ENCODE measurements at places on chromosomes 1 and 21.

- no peak for DNase-seq
These were observed 47.9 kb downstream of the GON4L start for GRCh38 chr1:155809088-155809487.

DNA sequence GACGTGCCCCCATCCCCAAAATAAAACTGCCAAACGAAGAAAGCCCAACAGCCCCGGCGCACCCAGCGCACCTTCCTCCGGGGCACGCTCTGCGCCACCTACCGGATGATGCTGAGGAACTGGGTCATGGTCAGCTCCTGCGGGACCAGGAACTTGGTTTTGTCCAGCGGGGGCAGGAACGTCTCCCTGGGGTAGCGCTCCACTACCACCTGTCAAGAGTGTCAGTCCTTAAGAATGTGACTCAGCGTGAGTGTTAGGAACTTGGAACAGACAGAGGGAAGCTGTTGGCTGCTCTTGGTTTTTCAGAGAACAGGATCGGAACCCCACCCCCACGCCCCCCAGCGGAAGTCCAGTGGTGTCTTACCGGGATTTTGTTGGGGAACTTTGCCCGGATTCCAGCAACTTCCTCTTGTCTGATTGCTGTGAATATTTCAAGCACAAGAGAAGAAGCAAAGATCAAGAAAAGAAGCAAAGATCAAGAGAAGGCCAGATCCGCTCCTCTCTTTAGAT is 431 bp downstream of the MAP1LC3C start:
- DNase-seq, result peak; percentile 86

GRCh38 chr1:244757091-244757939 is 78.1 kb upstream of the COX20 start:
- peak; percentile 60 for DNase-seq

DNA sequence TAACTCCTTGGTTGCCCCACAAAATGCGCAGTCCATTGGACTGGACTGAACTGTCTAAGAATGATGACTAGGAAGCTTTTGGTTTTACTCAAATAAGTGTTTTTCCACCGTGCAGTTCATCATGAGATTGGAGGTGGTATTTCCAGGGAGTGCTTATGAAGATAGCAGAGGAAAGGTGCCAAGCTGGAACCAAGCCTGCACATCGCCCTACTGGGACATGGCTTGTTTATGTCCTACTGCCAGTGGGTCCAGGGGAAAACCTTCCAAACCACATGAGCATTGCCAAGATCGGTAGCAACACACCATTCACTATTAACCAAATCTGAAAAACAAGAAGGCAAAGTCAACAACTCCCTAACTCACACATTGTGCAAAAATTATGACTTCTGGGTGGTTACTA is 54.7 kb upstream of the DSCAM start:
- DNase-seq, result no peak

DNA sequence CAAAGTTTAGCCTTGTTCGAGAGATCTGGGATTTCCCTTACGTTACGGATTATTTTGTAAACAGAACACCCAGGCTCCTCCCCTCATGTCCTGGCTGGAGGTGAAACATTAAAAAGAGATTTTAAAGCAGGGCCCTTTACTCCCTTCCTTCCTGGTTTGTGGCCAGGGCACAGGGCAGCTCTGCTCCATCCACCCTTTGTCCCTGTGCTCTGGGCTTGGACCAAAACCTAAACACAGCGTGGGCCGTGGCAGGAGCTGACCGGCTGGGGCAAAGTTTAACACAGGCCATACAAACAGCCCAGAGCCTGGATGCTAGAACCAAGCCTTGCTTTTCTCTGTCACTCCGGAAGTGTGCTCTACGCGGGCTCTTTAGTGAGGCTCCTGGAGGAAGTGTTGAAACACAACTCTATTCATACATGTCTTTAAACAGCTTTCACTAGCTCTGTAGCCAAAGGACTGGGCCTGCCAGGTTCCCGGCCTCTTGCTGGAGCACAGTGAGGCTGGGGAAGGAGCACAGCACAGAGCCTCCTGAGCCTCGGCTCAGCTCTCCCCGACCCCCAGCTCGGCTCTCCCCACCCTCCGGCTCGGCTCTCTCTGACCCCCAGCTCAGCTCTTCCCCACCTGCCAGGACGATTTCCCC is 84.7 kb downstream of the PDE9A start:
- DNase-seq, result no peak

GRCh38 chr1:199272628-199273086 is 633.8 kb downstream of the PTPRC start:
- DNase-seq, result peak; percentile 89

DNA sequence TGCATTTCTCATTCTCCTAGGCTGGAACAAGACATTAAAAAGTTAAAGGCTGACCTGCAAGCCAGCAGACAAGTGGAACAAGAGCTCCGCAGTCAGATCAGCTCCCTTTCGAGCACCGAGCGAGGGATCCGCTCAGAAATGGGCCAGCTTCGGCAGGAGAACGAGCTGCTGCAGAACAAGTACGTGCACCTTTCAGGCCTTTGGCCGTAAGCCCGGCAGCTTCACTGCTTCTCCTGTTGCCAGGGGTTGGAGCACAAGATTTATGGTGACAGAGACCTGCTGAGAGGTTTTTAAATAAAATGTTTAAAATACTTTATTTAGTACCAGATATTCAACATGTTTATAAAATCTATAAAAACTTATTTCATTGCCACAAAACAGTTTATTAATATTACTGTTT is 53.4 kb downstream of the MACO1 start:
- no peak for DNase-seq
